ENCODE measurements at places on chromosomes 1 and 21.
A peak's percentile ranks its signal among the peaks of the same experiment; 100 is the strongest.

DNA sequence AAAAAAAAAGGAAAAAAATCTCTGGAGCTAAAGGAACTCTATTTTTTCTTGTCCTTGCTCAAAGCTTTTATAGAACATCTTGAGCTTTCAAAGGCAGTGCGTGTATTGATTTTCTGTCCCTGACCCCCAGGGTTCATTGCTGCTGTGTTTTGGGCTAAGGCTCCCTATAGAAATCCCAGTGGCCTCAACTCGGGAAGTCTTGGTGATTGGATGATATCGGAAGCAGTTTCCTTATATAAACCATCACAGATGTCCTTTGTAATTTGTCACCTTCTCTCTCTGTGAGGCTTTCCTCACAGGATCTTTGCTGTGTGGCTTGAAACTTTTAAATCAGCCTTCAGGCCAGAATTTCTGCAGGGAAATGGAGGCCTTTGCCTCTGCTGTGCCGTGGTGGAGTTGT lies 397.7 kb downstream of the RPS6KC1 start:
- H3K27me3 ChIP-seq = peaks cover 3% of the 10 kb centered on the region
- DNase-seq = no peak
- no peak overlapping the region for H3K4me3 ChIP-seq
- H3K27ac ChIP-seq = no peak overlapping the region

- H3K4me1 ChIP-seq = peaks cover 28% of the 10 kb centered on the region
- H3K27me3 ChIP-seq = no peaks in the 10 kb centered on the region
Observed at GRCh38 chr21:43868461-43868860, 3.4 kb downstream of the AGPAT3 start.

DNA sequence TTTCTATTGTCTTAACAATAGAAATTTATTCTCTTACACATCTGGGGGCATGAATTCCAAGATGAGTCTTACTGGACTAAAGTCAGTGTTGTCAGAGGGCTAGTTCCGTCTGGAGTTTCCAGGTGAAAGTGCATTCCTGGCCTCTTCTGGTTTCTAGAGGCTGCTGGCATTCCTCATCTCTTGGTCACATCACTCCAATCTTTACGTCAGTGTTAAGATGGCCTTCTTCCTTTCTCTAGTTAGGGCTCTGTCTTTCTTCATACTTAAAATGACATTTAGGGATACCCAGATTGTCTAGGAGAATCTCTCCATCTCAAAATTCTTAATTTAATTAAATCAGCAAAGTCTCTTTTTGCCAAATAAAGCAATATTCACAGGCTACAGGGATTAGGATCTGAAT lies 13.3 kb upstream of the PDC start:
- H3K4me1 ChIP-seq = peaks cover 4% of the 10 kb centered on the region
- H3K27me3 ChIP-seq = no peaks in the 10 kb centered on the region
- no peak for DNase-seq
- no peaks in the 10 kb centered on the region for H3K36me3 ChIP-seq

- no peak overlapping the region for H3K27ac ChIP-seq
- DNase-seq = no peak
- H3K36me3 ChIP-seq = no peaks in the 10 kb centered on the region
- no peaks in the 10 kb centered on the region for H3K4me1 ChIP-seq
Observed at GRCh38 chr1:69129538-69129937, 438.2 kb upstream of the LRRC7 start.

DNA sequence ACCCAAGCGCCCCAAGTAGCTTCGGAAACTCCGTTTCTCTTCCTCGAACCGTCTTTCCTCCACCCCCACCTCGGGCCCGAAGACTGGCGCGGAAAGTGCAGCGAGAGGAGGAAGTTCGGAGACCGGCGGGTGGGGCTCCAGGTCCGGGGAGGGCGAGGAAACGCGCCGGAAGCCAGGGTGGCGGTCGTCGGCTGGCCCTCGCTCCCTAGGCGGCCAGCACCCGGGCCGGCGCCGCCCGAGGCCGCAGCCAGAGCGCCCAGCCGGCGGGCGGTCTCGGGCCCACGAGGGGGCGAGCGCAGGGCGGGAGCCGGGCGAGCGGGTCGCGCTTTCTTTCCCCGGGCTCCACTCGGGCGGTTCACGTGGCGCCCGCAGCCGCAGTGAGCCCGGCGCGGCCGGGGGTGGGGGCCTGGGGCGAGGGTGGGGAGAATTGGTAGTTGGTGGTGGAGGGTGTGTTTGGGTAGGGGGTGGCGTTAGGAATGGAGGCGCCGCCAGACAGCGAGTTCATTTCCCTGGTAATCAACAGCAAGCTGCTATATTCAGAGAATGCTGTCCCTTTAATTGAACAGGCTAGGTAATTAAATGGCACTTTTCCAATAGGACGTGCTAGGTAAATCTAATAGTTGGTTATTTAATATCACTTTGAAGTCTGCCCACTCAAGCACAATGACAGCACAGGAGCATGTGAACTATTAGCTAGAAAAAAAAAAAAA lies 6.7 kb downstream of the LMO4 start:
- no peak for DNase-seq
- no peak overlapping the region for H3K27ac ChIP-seq
- H3K4me1 ChIP-seq = peaks cover 44% of the 10 kb centered on the region
- peak overlapping the region; percentile 32 for H3K4me3 ChIP-seq

- H3K27ac ChIP-seq = no peak overlapping the region
- no peak overlapping the region for H3K4me3 ChIP-seq
- no peaks in the 10 kb centered on the region for H3K36me3 ChIP-seq
- no peak for DNase-seq
- peaks cover 31% of the 10 kb centered on the region for H3K4me1 ChIP-seq
- H3K27me3 ChIP-seq = no peaks in the 10 kb centered on the region
Observed at GRCh38 chr21:33938381-33938780, 22.8 kb upstream of the ATP5PO start.

- DNase-seq = no peak
- no peak overlapping the region for H3K4me3 ChIP-seq
- H3K27ac ChIP-seq = no peak overlapping the region
- no peaks in the 10 kb centered on the region for H3K36me3 ChIP-seq
- H3K27me3 ChIP-seq = no peaks in the 10 kb centered on the region
- H3K4me1 ChIP-seq = no peaks in the 10 kb centered on the region
Observed at GRCh38 chr1:69376408-69376807, 191.3 kb upstream of the LRRC7 start.

- H3K4me1 ChIP-seq = peaks cover 25% of the 10 kb centered on the region
- no peak overlapping the region for H3K27ac ChIP-seq
- H3K4me3 ChIP-seq = no peak overlapping the region
- peaks cover 24% of the 10 kb centered on the region for H3K36me3 ChIP-seq
Observed at GRCh38 chr1:204523605-204524215, 7.5 kb downstream of the MDM4 start.

DNA sequence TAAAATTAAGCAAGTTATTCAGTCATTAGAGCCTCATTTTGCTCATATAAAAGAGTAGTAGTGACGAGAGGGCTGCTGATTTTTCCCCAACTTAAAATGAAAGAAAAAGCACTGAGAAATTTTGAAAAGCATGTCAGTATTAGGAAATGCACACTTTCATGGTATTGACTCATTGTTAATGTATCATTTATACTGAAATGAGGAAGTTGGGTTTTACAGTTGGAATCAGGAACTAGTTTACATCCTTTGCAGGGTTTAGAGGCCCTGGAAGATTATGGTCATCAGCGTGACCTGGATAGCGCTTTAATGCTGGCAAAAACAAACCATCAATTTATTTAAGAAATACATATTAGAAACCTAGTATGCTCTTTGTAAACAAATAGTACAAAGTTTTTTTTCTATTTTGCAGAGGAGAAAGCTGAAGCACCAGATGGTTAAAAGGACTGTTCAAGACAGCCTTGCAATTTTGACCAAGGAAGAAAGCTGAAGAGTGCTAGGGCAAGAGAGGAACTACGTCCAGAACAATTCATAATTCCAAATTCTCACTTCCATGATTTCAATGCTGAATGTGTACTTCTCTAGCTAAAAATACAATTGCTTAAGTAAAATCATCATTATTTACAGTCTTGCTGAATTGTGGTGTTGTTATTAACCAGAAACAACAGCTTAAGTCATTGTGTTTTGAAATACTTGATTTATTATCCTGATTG lies 94.8 kb upstream of the SGIP1 start:
- H3K27ac ChIP-seq = peak overlapping the region; percentile 84
- H3K27me3 ChIP-seq = no peaks in the 10 kb centered on the region
- H3K4me1 ChIP-seq = peaks cover 50% of the 10 kb centered on the region
- H3K36me3 ChIP-seq = no peaks in the 10 kb centered on the region
- H3K4me3 ChIP-seq = no peak overlapping the region
- DNase-seq = peak; percentile 95

DNA sequence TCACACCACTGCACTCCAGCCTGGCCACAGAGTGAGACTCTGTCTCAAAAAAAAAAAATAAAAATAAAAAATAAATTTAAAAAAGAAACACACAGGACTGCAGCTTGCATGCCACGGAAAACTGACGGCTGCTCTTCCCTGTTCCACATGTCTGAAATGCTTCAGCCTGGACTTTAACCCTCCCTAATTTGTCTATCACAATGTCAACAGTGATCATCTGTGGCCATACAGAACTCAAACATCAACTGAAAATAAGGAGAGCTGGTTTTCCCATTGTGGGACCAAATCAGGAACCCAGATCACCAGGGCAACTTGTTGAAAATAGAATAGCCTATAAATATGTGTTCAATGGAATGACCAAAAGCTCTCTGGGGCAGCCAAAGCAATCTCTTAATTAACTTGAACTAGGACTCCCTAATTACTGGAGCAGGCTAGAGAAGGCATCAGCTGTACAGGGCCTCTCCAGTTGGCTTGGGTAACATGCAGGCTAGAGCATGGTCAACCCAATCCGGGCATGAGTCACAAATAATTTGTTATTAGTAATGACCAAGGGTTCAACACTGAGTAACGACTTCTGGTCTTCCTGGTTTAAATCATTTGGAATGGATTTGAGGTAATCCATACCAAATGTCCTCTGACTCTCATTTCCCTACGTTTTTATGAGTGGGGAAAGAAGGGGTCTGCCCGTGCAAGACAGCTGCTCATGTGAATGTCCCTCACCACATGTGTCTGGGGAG lies 62.7 kb upstream of the KAZN start:
- no peaks in the 10 kb centered on the region for H3K4me1 ChIP-seq
- H3K4me3 ChIP-seq = no peak overlapping the region
- H3K36me3 ChIP-seq = no peaks in the 10 kb centered on the region
- H3K27me3 ChIP-seq = no peaks in the 10 kb centered on the region

DNA sequence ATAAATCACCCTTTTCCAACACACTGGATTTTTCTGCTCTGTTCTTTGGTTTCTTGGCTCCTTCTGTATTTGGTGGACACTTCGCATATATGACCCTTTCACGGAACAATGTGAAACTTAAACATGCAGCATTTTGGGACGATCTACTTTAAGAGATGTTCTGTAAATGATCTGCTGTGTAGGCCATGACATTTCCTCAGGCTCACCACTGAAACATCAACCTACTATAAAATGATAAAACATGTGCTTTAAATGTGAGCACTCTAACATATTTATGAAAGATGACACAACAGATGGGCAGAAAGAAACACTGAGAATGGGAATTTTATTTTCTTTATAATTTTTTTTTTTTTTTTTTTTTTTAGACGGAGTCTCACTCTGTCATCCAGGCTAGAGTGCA lies 316.3 kb upstream of the GREM2 start:
- DNase-seq = no peak
- H3K36me3 ChIP-seq = no peaks in the 10 kb centered on the region
- H3K27me3 ChIP-seq = no peaks in the 10 kb centered on the region
- H3K4me3 ChIP-seq = no peak overlapping the region
- no peaks in the 10 kb centered on the region for H3K4me1 ChIP-seq
